ENCODE measurements at places on chromosomes 12 and 14.
A peak's percentile ranks its signal among the peaks of the same experiment; 100 is the strongest.

- peaks cover 5% of the 10 kb centered on the region for H3K36me3 ChIP-seq
- no peak overlapping the region for H3K27ac ChIP-seq
- no peaks in the 10 kb centered on the region for H3K27me3 ChIP-seq
- H3K4me3 ChIP-seq: no peak overlapping the region
- peak; percentile 62 for DNase-seq
These were observed 17.5 kb downstream of the MTRFR start for GRCh38 chr12:123250471-123251383.

DNA sequence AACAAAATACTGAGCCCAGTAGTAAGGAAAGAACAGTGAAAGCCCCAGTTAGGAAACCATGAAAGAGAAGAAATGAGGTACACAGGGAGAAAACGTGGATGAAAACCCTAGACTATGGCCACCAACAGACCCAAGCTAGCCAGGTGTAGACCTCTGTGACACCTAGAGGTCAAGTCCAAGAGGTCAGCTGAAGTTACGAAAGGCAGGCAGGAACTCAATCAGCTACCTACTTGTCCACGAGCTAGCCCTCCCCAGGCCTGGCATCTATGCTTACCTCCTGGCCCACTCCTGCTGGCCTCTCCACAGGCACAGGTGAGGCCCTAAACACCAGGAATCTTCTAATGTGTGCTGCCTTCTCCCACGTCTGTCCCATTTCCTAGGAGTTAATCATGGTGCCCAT is 48.7 kb downstream of the DPF3 start:
- no peak overlapping the region for H3K27ac ChIP-seq
- peaks cover 2% of the 10 kb centered on the region for H3K4me1 ChIP-seq
- DNase-seq: no peak
- H3K27me3 ChIP-seq: no peaks in the 10 kb centered on the region
- H3K4me3 ChIP-seq: no peak overlapping the region
- no peaks in the 10 kb centered on the region for H3K36me3 ChIP-seq

DNA sequence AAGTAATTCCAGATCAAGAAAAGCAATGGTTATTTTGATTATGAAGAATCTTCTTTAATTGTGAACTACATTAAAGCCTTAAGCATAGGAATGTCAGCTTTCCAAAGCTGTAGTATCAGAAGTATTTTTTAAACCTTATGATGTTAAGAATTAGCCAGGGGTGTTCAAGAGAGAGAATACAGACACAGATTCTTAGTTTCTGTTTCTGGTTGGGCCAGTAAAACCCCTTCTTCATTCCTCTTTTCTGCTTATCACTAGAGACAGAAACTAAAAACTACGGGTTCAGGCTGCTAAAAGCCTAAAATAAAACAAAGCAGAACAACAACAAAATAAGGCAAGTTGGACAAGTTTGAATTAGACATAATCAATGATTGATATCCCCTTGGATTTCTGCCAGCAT is 38.2 kb downstream of the IFT43 start:
- H3K4me1 ChIP-seq: no peaks in the 10 kb centered on the region
- no peaks in the 10 kb centered on the region for H3K27me3 ChIP-seq
- H3K36me3 ChIP-seq: no peaks in the 10 kb centered on the region

- no peaks in the 10 kb centered on the region for H3K4me1 ChIP-seq
- DNase-seq: peak; percentile 76
- no peaks in the 10 kb centered on the region for H3K36me3 ChIP-seq
- H3K27me3 ChIP-seq: no peaks in the 10 kb centered on the region
- H3K4me3 ChIP-seq: no peak overlapping the region
These were observed 2.0 kb upstream of the ART4 start for GRCh38 chr12:14845350-14845750.

DNA sequence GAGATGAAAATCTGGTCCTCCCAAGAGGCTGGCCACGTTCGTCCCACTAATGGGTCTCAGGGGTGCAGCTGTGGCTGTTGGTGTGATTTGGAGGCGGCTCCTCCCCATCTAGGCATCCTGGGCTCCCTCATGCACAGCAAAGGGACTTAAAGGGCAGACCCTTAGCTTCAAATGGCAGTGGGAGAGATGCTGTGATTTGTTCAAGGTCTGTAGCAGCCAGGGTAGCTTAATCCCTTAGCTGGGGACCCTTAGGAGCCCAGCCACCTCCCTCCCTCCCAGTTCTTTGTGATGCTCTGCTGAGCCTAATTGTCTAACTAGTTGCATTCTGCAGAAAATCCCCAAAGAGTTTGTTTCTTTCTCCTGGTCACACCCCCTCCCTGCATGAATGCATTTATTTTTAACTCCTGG is 18.3 kb downstream of the DYRK4 start:
- H3K27me3 ChIP-seq: no peaks in the 10 kb centered on the region
- no peaks in the 10 kb centered on the region for H3K36me3 ChIP-seq
- no peaks in the 10 kb centered on the region for H3K4me1 ChIP-seq
- H3K27ac ChIP-seq: no peak overlapping the region
- no peak overlapping the region for H3K4me3 ChIP-seq

- H3K27me3 ChIP-seq: no peaks in the 10 kb centered on the region
- DNase-seq: peak; percentile 75
- no peaks in the 10 kb centered on the region for H3K36me3 ChIP-seq
- H3K4me1 ChIP-seq: peaks cover 7% of the 10 kb centered on the region
- no peak overlapping the region for H3K4me3 ChIP-seq
- no peak overlapping the region for H3K27ac ChIP-seq
These were observed 169.5 kb upstream of the DAAM1 start for GRCh38 chr14:59018978-59019377.

GRCh38 chr12:79835377-79835843 is 99.5 kb downstream of the PPP1R12A start:
- no peak overlapping the region for H3K27ac ChIP-seq
- H3K4me3 ChIP-seq: no peak overlapping the region
- H3K36me3 ChIP-seq: no peaks in the 10 kb centered on the region
